ENCODE measurements at places on chromosomes 2 and 18.

GRCh38 chr2:6418291-6418690 is 447.4 kb downstream of the CMPK2 start:
- DNase-seq = peak; percentile 17

GRCh38 chr2:100214265-100214971 is 72.0 kb upstream of the AFF3 start:
- no peak for DNase-seq

GRCh38 chr2:48346124-48346536 is 183.8 kb upstream of the STON1 start:
- no peak for DNase-seq

DNA sequence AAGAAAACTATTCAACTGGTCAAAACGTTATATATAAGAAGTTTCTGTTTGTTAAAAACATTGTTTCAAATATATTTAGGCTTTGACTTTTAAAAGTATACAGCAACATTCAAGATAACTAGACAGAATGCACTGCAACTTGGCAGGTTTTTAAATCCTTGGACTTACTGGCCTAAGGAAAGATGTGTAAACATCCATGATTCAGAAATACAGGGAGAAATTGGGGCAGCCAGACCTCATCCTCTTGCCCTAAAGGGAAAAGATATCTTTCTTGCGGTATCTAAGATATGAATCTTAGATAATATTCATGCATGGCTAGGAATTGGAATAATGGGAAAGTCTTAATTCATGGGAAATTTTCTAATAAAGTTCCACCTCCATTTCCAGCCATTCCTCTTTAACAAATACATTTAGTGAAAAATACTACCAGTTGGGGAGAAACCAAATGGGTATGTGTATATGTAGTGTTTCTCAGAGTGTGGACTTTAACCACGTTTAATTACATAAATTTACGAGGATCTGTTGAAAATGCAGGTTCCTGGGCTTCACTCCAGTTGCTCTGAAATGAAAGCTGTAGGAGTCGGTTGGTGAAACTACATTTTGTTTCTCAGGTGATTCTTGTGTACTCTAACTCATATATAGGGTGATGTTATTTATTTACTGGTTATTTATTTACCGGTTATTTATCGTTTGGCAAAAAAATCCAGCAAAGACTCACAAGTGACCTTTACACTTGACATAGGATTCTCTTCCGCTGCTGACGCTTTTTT is 587 bp upstream of the TANK start:
- DNase-seq = no peak

DNA sequence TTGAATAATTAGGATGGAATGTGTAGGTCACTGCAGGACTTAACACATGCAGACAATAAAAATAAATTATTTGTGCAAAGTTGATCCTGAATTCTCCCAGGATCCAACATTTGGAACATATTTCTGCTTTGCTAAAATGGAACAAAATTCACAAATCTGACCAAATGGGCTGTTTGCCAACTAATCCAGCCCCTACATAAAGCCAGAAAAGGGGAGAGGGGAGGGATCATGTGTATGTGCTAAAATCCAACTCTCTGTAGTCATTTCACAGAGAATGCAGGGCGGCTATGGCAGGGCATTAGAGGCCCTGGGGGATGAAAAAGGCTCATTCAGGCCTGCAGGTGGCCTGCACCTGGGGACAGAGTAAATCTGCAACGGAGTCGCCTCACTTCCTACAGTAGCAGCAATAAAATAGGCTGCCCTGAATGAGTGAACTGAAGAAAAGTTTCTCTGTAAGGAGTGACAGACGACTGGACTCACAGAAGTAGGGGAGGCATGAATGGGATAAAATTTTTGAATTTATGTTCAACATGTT is 4.0 kb upstream of the ZFP36L2 start:
- no peak for DNase-seq

- DNase-seq = no peak
Measured at GRCh38 chr2:127577973-127578372, 42.5 kb downstream of the MYO7B start.

DNA sequence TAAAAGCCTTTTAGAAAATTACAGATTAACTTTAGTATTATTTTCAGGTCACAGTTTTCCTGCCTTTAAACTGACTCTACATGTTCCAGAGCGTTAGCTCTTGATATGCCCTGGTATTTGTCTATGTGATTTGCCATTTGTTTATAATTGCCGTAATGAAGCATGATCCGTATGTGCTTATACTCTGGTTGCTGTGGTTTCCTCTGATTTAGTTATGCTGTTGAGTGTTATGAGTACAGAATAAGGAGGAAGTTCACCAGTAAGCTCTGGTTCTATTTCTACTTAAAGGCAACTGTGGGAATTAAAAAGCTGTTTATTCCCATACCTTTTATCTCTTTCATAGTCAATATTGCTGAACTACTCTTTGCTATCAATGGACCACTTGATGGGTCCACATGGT is 123.5 kb downstream of the OSBPL6 start:
- DNase-seq = no peak

GRCh38 chr2:55865096-55865835 is 58.3 kb downstream of the EFEMP1 start:
- DNase-seq = no peak

- no peak for DNase-seq
Measured at GRCh38 chr2:186612555-186613440, 22.9 kb downstream of the ITGAV start.
